ENCODE measurements at places on chromosomes 13 and 19. TPM values are rescaled to one million over a fixed set of nuclear protein-coding genes. Genes with fewer than 3 reads are reported as not detected.

Gene ZNF534
- not detected for total RNA-seq

Gene CEACAM3
- not detected for total RNA-seq

Gene ZNF285
- 5.0 TPM for total RNA-seq

GRCh38 chr19:1860042-1860775, 3.2 kb downstream of the KLF16 start:
- H3K27me3 ChIP-seq, result no peaks in the 10 kb centered on the region
- H3K27ac ChIP-seq, result peak overlapping the region; percentile 88
- H3K36me3 ChIP-seq, result no peaks in the 10 kb centered on the region
- H3K4me1 ChIP-seq, result peaks cover 80% of the 10 kb centered on the region
- no peak overlapping the region for H3K4me3 ChIP-seq

DNA sequence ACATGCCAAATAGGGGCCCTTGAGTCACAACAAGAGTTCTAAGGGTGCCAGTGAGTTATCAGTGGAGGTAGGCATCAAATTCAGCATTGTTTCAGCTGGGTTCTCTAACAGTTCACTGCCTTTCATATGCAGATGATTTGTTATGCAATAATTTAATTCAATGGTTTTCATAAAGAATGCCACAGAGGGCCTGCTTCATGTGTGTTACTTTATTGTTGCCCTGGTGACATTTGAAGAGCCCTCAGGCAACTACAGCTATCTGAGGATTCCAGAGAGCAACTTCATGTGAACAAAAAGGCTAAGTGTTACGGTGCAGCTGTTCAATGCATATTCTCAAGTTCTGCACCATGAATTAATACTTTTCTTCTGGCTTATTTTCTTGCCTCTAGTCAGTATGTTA, 43.1 kb upstream of the STARD13 start:
- H3K4me3 ChIP-seq, result no peak overlapping the region
- H3K27ac ChIP-seq, result no peak overlapping the region

- peaks cover 36% of the 10 kb centered on the region for H3K4me1 ChIP-seq
- no peaks in the 10 kb centered on the region for H3K27me3 ChIP-seq
- no peak for DNase-seq
- H3K4me3 ChIP-seq, result no peak overlapping the region
- peaks cover 6% of the 10 kb centered on the region for H3K36me3 ChIP-seq
- no peak overlapping the region for H3K27ac ChIP-seq
Observed at GRCh38 chr13:27273658-27274425, 3.2 kb downstream of the RASL11A start.

Data from stomach (tissue), 19 donors.